ENCODE measurements at places on chromosomes 1 and 21. TPM values are rescaled to one million over a fixed set of nuclear protein-coding genes. Genes with fewer than 3 reads are reported as not detected.

- DNase-seq = no peak
Observed at GRCh38 chr1:94270801-94271203, 33.4 kb upstream of the ARHGAP29 start.

- no peak for DNase-seq
Observed at GRCh38 chr1:156667968-156668709, 9.1 kb downstream of the NES start.

Gene VWA5B1
- total RNA-seq = not detected

- DNase-seq = no peak
Observed at GRCh38 chr1:15110128-15110866, 43.2 kb upstream of the TMEM51 start.

- DNase-seq = no peak
Observed at GRCh38 chr1:155420788-155421187, 100.1 kb downstream of the RUSC1 start.

GRCh38 chr1:224482619-224483018 is 48.0 kb upstream of the WDR26 start:
- DNase-seq = no peak

GRCh38 chr21:33902349-33902748 is 13.3 kb downstream of the ATP5PO start:
- DNase-seq = no peak

GRCh38 chr1:86352086-86352485 is 44.0 kb downstream of the ODF2L start:
- no peak for DNase-seq

GRCh38 chr1:2443277-2444137 is 31.1 kb upstream of the PEX10 start:
- DNase-seq = peak; percentile 33

Gene MAP3K21
- total RNA-seq = 1.8 TPM

- no peak for DNase-seq
Observed at GRCh38 chr1:39359028-39359570, 132.3 kb upstream of the BMP8A start.

DNA sequence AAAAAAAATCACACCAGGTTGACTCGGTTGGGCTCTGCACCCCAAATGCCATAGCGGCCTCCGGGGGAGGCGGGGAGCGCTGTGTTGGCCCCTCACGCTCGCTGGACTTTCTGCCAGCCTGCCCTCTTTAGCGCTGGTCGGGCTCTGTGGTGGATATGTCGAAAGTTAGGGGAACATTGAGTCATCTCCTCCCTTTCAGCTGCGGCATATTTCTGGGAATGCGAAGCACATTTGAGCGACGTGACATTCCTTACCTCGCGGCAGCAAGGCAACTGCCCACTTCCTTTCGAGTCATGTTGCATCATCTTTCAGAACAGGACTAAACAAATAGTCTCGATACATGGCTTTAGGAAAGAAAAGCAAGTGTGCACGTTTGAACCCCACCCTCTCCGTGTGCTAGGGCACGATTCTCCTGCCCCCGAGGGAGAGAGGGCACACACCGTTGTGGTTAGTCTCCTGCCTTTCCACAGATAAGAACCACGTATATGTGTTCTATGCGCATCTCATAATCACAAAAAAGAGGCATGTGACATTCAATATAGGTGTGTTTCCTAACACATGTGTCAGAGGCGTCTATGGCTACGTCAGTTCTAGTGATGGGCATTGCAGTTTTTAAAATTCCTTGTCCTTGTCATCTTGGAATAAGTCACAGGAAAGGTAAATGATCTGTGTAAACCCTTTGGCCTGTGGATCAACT is 105.9 kb upstream of the SLC45A1 start:
- peak; percentile 2 for DNase-seq

Gene RNU1-4
- 1,278 TPM for total RNA-seq

- DNase-seq = no peak
Observed at GRCh38 chr1:3956527-3957170, 56.6 kb upstream of the C1orf174 start.

Gene TMEM269
- total RNA-seq = 0.81 TPM

- no peak for DNase-seq
Observed at GRCh38 chr1:26543462-26543861, 13.9 kb downstream of the RPS6KA1 start.

DNA sequence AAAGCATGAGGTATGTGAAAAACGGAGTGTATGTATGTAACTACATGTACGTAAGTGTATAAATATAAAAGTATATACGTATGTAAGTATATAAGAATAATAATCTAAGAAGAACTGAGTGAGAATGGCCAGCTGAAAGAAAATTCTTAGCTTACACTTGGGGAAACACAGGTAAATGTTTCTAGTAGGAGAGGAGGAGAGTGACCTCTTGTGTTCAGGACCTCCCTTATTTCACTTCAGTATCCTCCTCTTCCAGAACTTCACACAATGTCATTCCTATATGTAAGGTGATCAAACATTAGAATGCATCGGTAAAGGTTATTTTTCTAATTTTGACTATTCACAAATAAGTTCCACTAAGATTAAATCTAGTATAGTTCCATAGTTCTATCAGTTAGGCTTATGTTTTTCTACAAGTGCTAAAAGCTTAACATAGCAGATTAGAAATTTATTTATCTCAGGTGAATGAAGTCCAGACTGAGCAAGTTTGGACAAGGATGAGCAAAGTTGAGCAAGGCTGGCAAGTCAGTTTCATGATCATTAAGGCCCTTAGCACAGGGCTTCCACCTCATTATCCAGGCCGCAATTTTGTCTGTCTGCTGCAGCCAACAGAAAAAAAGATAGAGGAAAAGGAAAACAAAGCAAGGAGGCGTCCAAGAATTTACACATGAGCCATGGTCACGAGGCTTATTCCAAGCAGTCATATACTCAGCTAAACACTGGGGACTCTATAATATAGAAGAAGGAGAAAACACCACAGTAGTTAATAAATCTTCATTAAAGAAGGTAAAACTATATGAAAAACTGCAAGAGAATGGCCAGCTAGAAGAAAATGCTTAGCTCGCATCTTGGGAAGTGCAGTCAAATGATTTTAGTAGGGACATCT is 7.1 kb upstream of the MROH9 start:
- DNase-seq = no peak

- DNase-seq = no peak
Observed at GRCh38 chr1:79594121-79594698, 587.7 kb upstream of the ADGRL4 start.

GRCh38 chr21:38039841-38040240 is 123.6 kb upstream of the KCNJ6 start:
- no peak for DNase-seq

Gene C21orf58
- 39.8 TPM for total RNA-seq

Gene LEFTY1
- not detected for total RNA-seq

- DNase-seq = no peak
Observed at GRCh38 chr1:153881751-153882150, 41.0 kb downstream of the GATAD2B start.

GRCh38 chr1:209689477-209689876 is 14.3 kb downstream of the G0S2 start:
- no peak for DNase-seq

GRCh38 chr1:105483436-105483835 is 1573.0 kb upstream of the PRMT6 start:
- DNase-seq = no peak

- no peak for DNase-seq
Observed at GRCh38 chr1:86226204-86226603, 69.6 kb upstream of the COL24A1 start.
